ENCODE measurements at places on chromosomes 5 and 9.

DNA sequence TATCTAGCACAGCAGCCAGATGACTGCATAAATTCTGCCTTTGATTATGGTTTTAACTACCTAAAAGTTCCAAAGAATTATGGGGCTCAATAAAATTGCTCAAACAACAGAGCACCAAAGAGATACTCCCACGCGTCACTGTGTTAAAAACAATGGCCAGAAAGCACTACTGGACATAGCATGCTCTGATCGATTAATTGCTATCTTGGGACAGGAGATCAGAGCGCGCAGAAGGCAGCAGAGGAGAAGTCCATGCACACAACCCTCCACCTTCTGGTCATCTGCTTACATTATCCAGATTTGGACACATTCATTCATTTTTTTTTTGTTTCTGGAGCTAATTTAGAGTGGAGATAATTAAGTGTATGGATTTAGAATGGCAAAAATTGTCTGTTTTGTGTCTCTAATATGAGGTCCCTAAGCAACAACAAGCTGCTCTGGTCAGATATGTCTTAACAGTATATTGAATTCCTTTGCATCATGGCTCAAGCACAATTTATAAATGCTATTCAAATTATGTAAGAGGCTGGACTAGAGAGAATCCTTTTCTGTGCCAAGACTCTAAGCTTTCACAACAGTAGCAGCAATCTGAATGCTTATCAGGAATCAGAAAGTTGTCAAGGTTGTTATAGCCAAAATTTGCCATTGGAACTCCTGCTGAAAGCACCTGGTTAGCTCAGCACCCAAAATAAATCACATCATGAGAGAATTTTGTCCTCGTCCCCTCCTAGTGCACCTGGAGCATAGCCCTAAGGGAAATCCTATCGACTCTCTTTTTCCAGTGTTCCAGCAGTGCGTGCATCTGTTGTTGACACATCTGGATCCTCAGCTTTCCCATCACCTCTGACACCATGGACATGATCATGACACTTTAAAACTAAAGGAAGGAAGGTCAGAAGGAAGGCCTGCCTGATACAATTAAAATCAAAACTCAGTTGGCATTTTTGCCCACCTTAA lies 98.6 kb upstream of the HMHB1 start:
- no peak for DNase-seq

GRCh38 chr5:98585661-98586310 lies 187.7 kb upstream of the RGMB start:
- DNase-seq = no peak

DNA sequence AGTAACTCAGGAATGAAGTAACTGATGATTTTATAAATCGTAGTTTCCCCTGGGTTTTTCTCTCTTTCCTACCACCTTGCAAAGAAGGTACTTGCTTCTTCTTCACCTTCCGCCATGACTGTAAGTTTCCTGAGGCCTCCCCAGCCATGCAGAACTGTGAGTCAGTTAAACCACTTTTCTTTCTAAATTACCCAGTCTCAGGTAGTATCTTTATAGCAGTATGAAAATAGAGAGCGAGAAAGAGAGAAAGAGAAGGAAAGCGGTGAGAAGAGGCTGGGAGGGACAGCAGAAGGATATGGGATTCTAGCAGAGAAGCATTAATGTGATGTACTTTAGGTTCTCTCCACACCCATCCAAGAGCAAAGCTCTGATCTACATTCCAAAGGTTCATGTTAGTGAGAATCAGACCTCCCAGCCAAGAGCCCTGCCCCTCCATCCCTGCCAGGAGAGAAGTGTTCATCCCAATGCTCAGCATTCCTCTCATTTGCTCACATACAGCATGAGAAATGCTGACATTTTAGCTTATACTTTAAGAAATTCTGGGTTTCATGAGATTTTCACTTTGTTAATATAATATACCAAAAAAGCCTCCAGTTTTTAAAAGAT lies 185.0 kb upstream of the PTGER4 start:
- no peak for DNase-seq

DNA sequence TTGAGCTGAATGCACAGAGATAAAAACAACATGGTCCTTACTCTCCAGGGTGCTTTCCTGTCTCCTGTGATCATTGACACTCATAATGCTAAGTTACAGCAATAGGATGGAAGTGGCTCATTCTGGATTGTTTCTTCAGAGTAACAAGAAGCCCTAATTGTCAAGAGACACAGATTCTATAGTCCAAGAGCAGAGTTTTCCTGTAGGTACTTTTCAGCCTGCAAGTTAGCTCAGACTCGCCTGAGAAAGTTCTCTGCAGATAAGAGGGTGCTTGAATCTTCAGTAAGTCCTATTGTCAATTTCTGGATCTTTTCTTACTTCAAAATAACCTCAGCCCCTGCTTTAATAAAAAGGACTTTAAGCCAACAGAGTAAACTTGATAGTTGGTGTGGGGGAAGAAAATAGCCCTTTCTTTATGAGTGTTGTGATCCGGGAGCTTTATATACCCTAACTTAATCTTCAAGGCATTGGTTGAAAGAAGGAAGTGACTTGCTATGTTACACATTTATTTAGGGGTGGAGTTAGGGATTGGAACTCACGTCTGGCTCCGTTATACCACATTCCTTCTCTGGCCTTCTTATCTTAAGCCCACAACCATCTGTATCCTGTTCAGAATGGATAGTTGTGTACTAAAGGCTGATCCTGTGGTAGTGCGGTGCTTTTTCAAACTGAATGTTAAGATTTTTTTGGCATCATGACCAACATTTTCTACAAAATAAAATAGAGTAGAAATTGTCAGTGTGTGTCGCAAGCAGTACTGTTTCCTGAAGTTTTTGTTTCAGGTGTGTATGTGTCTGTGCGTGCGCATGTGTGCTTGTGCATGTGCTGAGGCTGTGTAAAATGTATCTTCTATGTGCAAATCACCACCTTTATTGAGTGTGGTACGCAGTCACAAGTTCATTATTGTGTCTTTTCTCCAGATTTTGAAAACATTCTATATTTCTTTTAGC lies 173.9 kb downstream of the WDR70 start:
- no peak for DNase-seq

DNA sequence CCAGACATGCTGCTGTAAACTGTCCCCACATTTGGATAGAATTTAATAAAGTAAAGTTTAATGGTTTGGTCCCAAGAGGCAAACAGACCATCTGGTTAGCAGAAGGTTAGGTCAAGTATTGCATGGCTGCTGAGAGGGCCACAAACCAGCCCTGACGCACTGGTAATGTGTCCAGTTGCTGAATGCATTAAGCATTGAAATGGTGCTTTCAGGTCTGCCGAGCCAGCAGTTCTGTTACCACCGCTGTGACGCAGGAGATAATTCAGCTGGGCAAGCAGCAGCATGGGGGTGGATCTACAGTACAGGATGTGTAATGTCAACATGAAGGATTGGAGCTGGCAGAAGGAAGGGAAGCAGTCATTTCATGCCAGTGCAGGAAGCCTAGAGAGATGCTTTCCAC lies 16.0 kb downstream of the ZNF462 start:
- no peak for DNase-seq

- DNase-seq = no peak
Measured at GRCh38 chr5:91266184-91266705, 116.9 kb downstream of the ARRDC3 start.

GRCh38 chr5:122844910-122845228 lies 544 bp upstream of the SNX24 start:
- no peak for DNase-seq

GRCh38 chr5:10681731-10682679 lies 79.0 kb downstream of the DAP start:
- no peak for DNase-seq

DNA sequence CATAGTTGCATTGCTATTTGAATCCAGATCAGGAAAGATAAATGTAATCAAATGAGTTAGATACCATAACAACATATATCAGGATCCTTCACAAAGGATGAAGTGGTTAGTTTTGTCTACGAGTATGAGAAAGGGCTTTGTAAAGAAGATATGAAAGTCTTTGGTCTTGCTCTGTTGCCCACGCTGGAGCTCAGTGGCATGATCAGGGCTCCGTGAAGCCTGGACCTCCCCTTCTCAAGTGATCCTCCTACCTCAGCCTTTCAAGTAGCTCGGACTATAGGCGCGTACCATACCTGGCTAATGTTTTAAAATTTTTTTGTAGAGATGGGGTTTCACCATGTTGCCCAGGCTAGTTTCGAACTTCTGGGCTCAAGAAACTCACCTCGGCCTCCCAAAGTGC lies 1.8 kb downstream of the SMC5 start:
- DNase-seq = no peak

DNA sequence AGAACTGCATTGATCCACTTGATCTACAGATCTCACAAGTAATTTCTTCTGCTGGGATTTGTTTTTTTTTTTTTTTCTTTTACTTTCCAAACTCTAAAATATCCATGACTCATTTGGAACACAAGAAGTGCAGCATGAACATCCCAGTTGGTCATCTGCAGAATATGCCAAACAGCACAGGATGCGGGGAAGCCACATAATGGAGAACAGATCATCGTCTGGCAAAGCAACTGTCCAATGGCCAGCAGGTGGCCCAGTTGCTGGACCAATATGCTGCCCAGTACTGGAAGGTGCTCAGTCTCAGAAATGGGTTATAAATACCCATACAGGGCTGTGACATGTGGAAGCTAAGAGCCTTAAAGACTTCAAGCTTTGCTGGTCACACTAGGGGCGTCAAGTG lies 221.3 kb upstream of the TAS2R1 start:
- no peak for DNase-seq

GRCh38 chr5:56212130-56212879 lies 20.8 kb downstream of the ANKRD55 start:
- no peak for DNase-seq

DNA sequence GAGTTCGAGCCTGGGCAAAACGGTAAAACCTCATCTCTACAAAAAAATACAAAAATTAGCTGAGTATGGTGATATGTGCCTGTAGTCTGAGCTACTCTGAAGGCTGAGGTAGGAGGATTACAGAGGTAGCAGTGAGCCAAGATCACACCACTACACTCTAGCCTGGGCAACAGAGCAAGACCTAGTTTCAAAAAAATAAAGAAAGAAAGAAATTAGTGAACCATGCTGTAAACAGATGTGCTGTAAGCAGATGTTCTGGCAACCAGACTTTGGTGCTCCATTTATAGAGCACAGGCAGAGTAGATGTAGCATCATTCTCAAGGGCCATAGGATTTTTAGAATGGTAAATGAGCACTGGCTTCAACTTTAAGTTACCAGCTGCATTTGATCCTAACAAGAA lies 115.4 kb downstream of the ST8SIA4 start:
- no peak for DNase-seq

DNA sequence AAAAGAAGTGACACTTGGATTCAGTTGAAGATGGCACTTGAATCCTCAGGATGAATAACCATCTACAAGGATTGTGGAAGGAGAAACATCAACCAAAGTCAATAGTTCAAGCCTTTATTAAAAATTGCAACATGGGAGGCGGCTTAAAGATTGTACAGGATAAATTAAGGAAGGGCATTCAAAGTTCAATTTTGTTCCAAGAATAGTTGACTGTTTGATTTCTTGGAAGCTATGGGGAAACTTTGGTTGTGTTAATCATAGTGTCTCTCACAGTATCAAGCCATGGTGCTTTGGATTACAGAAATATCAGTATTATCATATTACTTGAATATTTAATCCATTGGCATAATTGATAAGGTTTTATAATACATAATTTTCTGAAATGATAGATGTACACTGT lies 1844.3 kb downstream of the MAT2B start:
- no peak for DNase-seq

GRCh38 chr9:135879237-135879601 lies 28.1 kb downstream of the CAMSAP1 start:
- DNase-seq = no peak

DNA sequence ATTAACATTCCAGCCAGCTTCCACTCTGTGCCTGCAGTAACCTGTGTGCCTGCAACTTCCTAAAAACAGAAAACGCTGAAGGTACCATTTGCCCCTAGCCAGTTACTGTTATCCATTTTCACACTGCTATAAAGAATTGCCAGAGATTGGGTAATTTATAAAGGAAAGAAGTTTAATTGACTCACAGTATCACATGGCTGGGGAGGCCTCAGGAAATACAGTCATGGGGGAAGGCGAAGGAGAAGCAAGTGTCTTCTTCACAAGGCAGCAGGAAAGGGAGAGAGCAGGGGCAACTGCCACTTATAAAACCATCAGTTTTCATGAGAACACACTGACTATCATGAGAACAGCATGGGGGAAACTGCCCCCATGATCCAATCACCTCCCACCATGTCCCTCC lies 31.2 kb downstream of the PTCD2 start:
- no peak for DNase-seq

DNA sequence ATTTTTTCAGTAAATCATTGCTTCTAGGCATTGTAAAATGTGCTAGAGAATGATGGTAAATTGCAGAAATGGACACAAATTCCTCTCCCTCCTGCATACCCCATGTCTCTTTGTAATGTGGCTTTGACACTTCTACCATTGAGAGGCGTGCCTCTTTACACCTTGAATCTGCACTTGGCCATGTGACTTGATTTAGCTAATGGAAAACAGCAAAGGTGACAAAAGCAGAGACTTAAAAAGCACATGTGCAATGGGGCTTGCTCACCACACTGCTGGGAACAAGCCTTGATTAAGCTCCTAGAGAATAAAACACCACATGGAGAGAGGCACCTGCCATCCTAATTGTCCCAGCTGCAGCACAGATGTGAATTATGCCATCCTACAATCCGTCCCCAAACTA lies 69.9 kb upstream of the NAA35 start:
- DNase-seq = no peak

- no peak for DNase-seq
Measured at GRCh38 chr5:172901012-172901780, 58.0 kb upstream of the RPL26L1 start.

GRCh38 chr9:70136632-70137031 lies 93.0 kb downstream of the MAMDC2 start:
- DNase-seq = no peak

- no peak for DNase-seq
Measured at GRCh38 chr9:76810377-76810957, 46.2 kb downstream of the PCA3 start.

- no peak for DNase-seq
Measured at GRCh38 chr9:9791611-9792010, 821.2 kb downstream of the PTPRD start.

DNA sequence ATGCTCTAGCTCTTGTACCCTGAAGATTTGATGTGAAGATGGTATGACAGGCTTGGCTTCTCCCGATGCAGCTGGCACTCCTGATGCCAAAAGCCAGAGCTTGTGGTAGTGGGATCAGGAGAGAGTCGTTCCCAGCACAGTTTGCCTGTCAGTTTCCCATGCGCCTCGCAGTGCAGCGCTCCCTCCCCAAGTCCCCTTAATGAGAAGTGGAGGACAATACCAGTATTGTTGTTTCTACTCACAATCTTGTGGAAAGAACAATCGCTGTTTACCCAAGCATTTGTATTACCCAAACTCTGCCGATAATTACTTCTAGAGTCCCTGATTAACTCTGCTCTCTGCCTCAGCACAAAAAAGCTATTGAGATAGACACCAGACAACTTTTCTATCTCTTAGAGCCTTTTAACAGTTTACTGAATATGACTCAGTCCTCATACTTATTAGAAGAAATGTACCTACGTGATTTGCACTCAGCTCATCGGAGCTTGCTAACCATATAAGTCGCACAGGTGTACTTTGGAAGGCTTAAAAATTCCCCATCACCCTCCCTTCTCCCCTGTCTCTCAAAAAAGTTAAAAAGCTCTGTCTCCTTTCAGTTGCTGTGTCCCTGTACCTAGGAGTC lies 283.2 kb upstream of the TMEM161B start:
- no peak for DNase-seq

GRCh38 chr9:135087489-135087792 lies at the start of gene OLFM1:
Gene OLFM1, plus strand, starts transcription at chr9:135087668. Its CDS starts 322 bp downstream, at chr9:135087990.
- DNase-seq = no peak

Measured in activated CD4-positive, alpha-beta T cell treated with anti-CD3 and anti-CD28 coated beads for 4 hours (primary cell).